Osteoblast (primary cell): ENCODE measurements at places on chromosomes 2 and 18. TPM values are rescaled to one million over a fixed set of nuclear protein-coding genes. Genes with fewer than 3 reads are reported as not detected.

- no peaks in the 10 kb centered on the region for H3K4me1 ChIP-seq
- no peaks in the 10 kb centered on the region for H3K36me3 ChIP-seq
- no peaks in the 10 kb centered on the region for H3K27me3 ChIP-seq
- no peak overlapping the region for H3K27ac ChIP-seq
These were observed 1202.5 kb downstream of the DSC3 start for GRCh38 chr18:29840089-29840488.

GRCh38 chr18:77044866-77045664, 87.5 kb downstream of the MBP start:
- H3K27me3 ChIP-seq: no peaks in the 10 kb centered on the region
- H3K36me3 ChIP-seq: no peaks in the 10 kb centered on the region
- peak overlapping the region; percentile 23 for H3K27ac ChIP-seq
- no peaks in the 10 kb centered on the region for H3K4me1 ChIP-seq
- H3K4me3 ChIP-seq: no peak overlapping the region
- no peak for DNase-seq

- H3K27me3 ChIP-seq: no peaks in the 10 kb centered on the region
- no peak for DNase-seq
- no peaks in the 10 kb centered on the region for H3K36me3 ChIP-seq
- no peak overlapping the region for H3K4me3 ChIP-seq
These were observed 14.5 kb upstream of the DSC3 start for GRCh38 chr18:31057051-31057450.

DNA sequence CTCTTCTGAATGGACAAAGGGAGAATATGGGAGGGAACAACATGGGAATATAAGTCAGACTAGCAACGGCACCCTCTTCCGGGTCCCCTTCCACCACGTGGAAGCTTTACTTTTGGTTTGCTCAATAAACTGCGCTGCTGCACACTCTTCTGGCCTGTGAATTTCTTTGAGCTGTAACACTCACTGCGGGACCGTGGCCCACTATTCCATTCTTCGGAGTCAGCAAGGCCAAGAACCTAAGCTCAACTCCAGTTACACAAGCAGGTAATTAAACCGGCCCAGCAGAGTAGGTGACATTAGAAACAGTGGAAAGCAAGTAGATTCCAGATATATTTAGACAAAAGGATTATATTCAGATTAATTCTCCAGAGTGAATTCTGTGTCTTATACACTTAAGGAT, 697.4 kb upstream of the NXPH2 start:
- no peak for DNase-seq
- no peaks in the 10 kb centered on the region for H3K4me1 ChIP-seq
- H3K27ac ChIP-seq: no peak overlapping the region
- no peak overlapping the region for H3K4me3 ChIP-seq

DNA sequence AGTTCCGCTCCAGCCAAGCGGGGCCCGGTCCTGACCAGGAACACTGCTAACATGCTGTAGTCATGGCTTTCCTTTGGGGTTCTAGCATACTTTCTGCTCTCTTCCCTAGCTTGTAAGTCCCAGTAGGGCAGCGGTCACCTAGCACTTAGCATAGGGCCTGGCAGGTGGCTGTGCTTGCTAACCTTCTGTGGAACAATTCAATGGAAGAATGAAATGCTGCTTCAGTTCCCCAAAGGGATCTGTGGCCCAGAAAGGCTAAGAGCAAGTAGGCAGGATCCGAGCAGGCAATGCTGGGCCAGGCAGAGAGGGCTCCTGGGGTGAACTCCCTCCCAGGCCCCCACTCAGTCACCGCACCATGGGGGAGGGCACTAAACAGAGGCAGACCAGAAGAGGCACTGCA, 266.8 kb downstream of the CELF4 start:
- no peak overlapping the region for H3K27ac ChIP-seq
- peaks cover 9% of the 10 kb centered on the region for H3K4me1 ChIP-seq
- H3K36me3 ChIP-seq: no peaks in the 10 kb centered on the region
- peaks cover 4% of the 10 kb centered on the region for H3K27me3 ChIP-seq
- DNase-seq: peak; percentile 34

- H3K4me1 ChIP-seq: no peaks in the 10 kb centered on the region
- no peak overlapping the region for H3K4me3 ChIP-seq
- no peak overlapping the region for H3K27ac ChIP-seq
- DNase-seq: no peak
- peaks cover 6% of the 10 kb centered on the region for H3K27me3 ChIP-seq
These were observed 104.6 kb downstream of the ADD2 start for GRCh38 chr2:70663411-70663810.

- no peak overlapping the region for H3K27ac ChIP-seq
- no peak overlapping the region for H3K4me3 ChIP-seq
- no peaks in the 10 kb centered on the region for H3K4me1 ChIP-seq
- peak; percentile 11 for DNase-seq
These were observed 65.7 kb downstream of the LRRTM1 start for GRCh38 chr2:80238692-80239469.

DNA sequence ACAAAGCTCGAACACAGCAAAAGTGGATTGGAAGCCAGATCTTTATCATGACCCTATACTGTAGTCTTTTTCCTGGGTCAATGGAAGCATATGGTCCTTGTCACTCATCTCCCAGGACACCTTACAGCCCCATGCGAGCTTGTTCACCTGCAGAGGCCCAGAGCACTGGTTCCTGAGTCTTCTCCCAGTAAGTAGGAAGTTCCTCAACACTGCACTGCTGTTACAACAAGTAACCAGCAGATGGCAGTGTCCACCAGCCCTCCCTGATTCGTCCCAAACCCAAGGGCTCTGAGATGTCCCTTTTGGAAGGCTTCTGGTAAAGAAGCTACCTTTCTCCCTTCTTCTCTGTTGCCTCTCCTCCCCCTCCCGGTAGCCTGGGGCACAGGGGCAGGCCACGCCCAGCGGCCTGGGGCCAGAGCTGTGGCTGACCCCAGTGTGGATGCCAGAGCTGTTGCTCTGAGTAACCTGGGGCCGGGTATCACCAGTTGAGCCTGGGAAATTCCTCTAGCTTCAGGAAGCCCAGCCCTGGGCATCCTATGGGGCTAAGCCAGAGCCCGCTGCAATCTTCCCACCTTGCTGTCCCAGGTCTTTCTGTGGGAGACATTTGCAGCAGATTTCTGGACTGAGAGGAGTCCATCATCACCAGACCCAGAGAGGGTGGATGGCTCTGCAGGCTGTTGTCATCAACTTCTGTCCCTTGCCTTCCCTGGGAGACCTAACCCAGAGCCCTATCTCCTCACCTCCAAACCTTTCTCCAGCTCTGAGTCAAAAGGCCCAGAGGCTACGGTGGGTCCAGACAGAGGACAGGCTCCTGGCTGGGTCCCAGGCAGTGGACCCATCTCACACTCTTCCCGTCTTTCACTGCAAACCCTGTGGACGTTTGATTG, 5.3 kb upstream of the GDF7 start:
- no peak overlapping the region for H3K4me3 ChIP-seq
- DNase-seq: peak; percentile 98
- peaks cover 84% of the 10 kb centered on the region for H3K27me3 ChIP-seq
- no peak overlapping the region for H3K27ac ChIP-seq
- no peaks in the 10 kb centered on the region for H3K4me1 ChIP-seq
- H3K36me3 ChIP-seq: no peaks in the 10 kb centered on the region

GRCh38 chr2:9287400-9288045, 80.9 kb downstream of the ASAP2 start:
- H3K27me3 ChIP-seq: no peaks in the 10 kb centered on the region
- DNase-seq: peak; percentile 89

GRCh38 chr2:69171116-69171896, 158.3 kb downstream of the ANTXR1 start:
- peaks cover 27% of the 10 kb centered on the region for H3K4me1 ChIP-seq
- H3K27me3 ChIP-seq: no peaks in the 10 kb centered on the region
- H3K36me3 ChIP-seq: peaks cover 3% of the 10 kb centered on the region
- H3K4me3 ChIP-seq: no peak overlapping the region

DNA sequence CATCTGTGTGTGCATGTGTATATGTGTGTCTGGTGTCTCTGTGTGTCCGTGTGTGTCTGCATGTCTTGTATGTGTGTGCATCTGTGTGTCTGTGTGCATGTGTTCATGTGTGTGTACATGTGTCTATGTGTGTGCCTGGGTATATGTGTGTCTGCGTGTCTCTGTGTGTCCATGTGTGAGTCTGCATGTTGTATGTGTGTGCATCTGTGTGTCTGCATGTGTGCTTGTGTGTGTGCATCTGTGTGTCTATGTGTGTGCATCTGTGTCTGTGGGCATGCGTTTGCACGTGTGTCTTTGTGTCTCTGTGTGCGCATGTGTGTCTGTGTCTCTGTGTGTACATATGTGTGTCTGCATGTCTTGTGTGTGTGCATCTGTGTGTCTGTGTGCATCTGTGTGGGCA, 207.7 kb downstream of the TNS1 start:
- no peak overlapping the region for H3K27ac ChIP-seq
- H3K4me1 ChIP-seq: peaks cover 21% of the 10 kb centered on the region
- H3K36me3 ChIP-seq: peaks cover 22% of the 10 kb centered on the region
- no peaks in the 10 kb centered on the region for H3K27me3 ChIP-seq

- no peak for DNase-seq
- peak overlapping the region; percentile 43 for H3K27ac ChIP-seq
- H3K27me3 ChIP-seq: no peaks in the 10 kb centered on the region
- no peak overlapping the region for H3K4me3 ChIP-seq
- peaks cover 42% of the 10 kb centered on the region for H3K4me1 ChIP-seq
- H3K36me3 ChIP-seq: no peaks in the 10 kb centered on the region
These were observed 141.4 kb downstream of the FAM124B start for GRCh38 chr2:224260372-224261020.

The KCNE4 gene
- total RNA-seq: 37.6 and 40.4 TPM in 2 replicates

The FIGN gene
- total RNA-seq: 2.5 and 4.1 TPM in 2 replicates

The FOXI3 gene
- not detected in 2 replicates for total RNA-seq

The METTL21A gene
- total RNA-seq: 8.5 and 13.4 TPM in 2 replicates

The HDAC4 gene
- 23.3 and 30.8 TPM in 2 replicates for total RNA-seq

The PSMA8 gene
- not detected in 2 replicates for total RNA-seq

The FAM117B gene
- total RNA-seq: 2.9 and 3.2 TPM in 2 replicates
